ENCODE measurements at places on chromosomes 6 and 20.

GRCh38 chr20:48667889-48668413, 159.8 kb downstream of the PREX1 start:
- DNase-seq, result no peak

- no peak for DNase-seq
Measured at GRCh38 chr6:14965424-14966075, 280.3 kb upstream of the JARID2 start.

- DNase-seq, result no peak
Measured at GRCh38 chr6:128725271-128726233, 157.4 kb upstream of the LAMA2 start.

DNA sequence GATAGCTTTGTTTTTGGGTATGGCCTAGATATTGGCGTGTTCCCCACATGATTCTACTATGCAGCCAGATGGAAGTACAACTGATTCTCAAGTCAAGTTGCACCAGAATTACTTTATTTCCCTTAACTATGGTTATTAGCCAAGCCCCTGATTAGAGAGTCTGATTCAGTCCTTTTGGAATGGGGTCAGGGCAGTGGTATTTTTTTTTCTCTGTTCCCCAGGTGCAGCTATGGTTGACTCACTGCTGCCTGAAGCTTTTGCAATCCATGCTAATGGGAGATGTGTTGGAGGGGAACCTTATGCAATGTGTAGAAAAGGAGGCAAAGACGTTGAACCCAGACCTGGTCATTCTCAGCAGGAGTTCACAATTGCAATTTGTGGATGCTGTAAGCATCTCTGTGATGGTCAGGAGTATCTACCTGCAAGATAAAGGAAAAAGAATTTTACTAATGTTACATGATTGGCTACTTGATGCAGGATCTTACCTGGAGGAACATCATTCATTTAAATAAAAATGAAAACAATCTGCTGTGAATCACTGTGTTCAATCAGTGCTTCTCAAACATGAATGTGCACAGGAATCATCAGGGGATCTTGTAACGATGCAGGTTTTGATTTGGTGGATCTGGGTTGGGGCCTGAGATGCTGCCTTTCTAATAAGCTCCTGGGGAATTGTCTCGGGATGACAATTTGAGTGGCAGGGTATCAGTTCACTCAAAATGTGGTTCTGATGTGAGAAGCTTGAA, 49.4 kb downstream of the PFDN4 start:
- DNase-seq, result no peak

DNA sequence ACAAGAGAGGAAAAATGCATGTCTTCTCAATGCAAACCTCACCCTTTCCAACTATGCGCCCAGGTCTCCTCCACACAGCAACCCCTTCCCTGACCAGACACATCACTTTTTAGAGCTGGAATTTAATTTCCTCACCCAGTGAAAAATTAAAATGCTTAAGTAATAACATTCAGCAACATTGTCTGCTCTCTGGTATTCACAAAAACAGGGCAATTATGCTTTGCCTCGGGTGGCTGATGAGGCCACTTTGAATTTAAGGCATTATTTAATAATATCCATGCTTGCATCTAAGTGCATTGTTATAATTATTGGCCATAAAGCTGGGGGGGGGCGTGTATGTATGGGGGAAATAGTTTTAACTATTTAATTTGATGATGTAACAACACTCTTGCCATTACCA, 777.8 kb upstream of the NRSN1 start:
- DNase-seq, result no peak

- DNase-seq, result no peak
Measured at GRCh38 chr20:46894971-46895905, 595 bp downstream of the EYA2 start.

- no peak for DNase-seq
Measured at GRCh38 chr20:13034115-13034514, 25.3 kb downstream of the SPTLC3 start.

DNA sequence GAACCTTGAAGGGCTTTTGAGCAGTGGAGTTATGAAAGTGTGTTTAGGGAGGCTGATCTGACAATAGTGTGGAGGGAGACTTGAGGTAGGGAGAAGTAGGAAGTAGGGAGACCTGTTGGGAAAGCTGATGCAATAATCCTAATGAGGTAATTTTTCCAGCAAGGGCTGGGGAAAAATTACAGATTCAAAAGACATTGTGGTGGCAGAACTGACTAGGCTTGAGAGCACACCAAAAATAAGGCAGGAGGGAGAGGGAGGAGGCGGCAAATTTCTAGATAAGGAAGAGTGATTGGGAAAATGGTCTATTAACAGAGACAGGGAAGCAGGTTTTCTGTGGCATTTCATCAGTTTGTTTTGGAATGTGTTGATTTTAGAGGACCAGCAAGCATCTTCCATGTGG, 5.5 kb downstream of the PRRT1 start:
- DNase-seq, result no peak

- DNase-seq, result no peak
Measured at GRCh38 chr6:57108691-57109090, 18.7 kb downstream of the ZNF451 start.

DNA sequence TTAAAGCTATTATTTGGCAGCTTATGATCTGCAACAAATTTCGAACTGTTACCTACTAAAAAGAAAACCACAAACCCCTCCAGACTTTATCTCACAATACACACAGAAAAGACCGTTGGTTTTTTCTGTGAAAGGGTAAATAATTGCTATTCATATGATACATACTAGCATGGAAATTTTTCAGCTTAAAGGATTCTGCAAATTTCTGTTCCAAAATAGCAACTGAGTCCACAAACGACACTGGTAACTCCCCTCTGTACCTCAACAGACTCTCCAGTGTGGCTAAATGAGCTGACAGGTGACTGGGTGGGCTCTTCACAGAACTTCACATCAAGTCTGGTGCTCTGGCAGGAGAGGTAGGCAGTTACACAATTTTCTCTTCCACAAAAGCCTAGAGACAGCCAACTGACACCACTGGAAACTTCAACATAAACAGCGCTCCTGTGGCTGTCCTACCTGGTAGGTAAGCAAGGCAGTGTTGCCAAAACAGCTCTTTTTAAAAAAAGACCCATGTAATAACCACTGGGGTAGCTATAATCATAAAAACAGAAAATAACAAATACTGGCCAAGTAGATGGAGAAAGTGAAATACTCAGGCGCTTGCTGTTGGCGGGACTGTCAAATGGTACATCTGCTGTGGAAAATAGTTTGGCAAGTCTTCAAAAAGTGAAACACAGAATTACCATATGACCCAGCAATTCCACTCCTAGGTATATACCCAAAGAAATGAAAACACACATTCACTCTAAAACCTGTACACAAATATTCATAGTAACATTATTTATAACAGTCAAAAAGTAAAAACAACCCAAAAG, 37.8 kb downstream of the ELOVL5 start:
- no peak for DNase-seq

DNA sequence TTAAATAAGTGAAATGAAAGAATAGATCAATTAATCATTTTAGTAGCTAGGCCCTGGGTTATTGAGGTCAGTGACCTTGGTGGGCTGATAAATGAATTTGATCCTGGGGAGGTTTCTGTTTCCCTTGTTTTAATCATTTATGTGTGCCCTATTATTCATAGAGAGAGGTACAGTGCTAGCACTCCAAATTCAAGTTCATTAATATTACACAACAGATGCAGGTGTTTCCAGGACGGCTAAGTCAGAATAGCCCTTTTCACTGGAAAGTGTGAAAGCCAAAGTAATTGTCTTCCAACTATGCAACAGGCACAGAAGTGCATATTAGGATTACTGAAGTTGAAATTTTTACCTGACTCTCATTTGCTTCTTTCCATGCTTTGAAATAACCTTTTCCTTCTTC, 61.7 kb upstream of the SGK1 start:
- DNase-seq, result no peak

All from stimulated activated CD8-positive, alpha-beta memory T cell treated with anti-CD3 and anti-CD28 coated beads, Interleukin-7, amount 100 ng/mL, for 48 hours (primary cell).